Transverse colon (tissue), 4 donors: ENCODE measurements at places on chromosomes 11 and 22. TPM values are rescaled to one million over a fixed set of nuclear protein-coding genes. Genes with fewer than 3 reads are reported as not detected.

CSRP3 gene
- total RNA-seq = not detected

HTR3B gene
- total RNA-seq = 0.14 TPM

DRICH1 gene
- 0.82 TPM for total RNA-seq

CASP1 gene
- 41.9 TPM for total RNA-seq

DNA sequence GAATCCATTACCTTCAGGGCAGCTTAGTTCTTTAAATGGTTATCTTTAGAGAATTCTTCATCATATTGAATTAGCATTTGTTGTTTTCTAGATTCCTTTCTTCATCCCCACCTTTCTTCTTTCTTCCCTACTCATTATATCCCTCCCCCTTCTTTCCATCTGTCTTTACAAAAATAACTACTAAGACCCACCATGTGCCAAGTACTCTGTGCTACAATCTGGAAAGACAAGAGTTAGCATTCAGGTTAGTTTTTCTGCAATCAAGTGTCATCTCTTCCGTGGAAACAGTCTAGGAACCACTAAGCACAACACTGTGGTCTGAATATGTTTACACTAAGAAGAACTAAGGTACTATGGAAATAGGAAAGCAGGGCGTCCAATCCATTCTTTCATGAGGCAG is 897.4 kb upstream of the TENM4 start:
- no peak for DNase-seq

DNA sequence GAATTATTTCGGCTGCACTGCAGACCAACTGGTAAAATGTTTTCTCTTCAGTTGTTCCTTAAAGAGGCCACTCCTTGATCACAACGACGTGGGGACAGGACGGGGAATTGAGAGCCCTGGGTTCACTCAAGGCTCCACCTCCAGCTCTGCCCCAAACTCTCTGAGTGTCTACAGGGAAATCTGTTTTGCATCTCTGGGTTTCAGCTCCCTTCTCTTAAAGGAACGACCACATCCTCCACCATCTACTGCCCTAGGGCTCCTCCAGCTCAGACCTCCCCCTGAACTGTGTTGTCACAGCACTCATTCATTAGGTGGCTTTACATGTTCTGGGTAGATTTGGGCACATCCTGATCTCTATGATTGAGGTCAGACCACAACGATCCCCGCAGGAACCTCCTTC is 5.1 kb upstream of the PPFIA1 start:
- no peak for DNase-seq

- DNase-seq = peak; percentile 24
Observed at GRCh38 chr11:61963016-61963281, 4.5 kb downstream of the FTH1 start.

DNA sequence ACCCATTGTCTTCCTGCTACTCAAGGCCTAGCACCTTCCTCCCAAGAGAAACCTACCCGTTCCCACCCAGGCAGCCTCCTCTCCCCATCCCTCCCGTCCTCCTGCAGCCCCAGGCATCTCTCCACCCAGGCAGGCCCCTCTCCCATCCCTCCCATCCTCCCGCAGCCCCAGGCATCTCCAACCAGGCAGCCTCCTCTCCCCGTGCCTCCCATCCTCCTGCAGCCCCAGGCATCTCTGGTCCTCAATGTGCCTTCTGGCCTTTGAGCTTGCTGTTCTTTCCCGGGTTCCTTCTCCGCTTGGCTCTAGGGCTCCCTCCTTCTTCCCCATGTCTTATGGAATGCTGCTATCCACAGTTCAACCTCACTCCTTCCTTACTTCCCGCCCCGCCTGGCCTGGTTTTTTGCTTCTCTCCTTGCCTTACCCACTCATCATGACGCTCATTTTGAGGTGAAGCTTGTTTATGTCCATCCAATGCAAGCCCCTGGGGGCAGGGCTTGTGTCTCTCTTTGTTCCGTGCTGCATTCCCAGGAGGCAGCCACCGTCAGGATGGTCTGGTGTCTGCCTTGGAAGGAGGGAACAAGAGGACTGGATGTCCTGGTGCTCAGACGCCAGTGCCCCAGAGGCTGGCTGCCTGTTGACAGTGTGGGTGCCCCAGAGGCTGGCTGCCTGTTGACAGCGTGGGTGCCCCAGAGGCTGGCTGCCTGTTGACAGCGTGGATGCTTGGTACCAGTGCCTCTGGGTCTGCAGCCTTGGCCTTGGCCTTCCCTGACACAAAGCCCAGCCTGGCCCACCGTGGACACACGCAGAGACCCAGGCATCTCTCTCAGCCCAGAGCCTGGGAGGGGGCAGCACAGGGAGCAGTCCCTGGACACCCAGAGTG is 815.7 kb downstream of the BRD1 start:
- no peak for DNase-seq

GRCh38 chr22:38656256-38657044 is at the start of the genes CBY1 and FAM227A:
TSS of gene CBY1 (plus strand) at chr22:38656638. CDS start at chr22:38668055, 11,417 bp downstream.
TSS of gene FAM227A (minus strand) at chr22:38656392. CDS start at chr22:38650168, 6,224 bp downstream.
- DNase-seq = peak; percentile 89

DNA sequence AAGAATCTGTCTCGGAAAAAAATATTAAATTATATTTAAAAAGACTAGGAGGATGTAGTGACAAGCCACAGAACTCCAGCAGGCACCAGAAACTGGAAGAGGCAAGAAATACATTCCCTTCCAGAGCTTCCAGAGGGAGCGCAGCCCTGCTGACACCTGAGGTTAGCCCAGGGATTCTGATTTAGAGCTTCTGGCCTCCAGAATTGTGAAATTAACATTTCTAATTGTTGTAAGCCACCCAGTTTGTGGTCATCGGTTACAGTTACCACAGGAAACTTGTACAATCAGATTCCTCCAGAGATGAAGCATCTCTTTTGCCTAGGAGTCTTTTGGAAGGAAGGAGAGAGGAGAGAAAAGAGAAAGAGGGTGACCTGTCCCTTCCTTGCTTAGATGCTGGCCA is 6.4 kb upstream of the UBASH3B start:
- no peak for DNase-seq

DNA sequence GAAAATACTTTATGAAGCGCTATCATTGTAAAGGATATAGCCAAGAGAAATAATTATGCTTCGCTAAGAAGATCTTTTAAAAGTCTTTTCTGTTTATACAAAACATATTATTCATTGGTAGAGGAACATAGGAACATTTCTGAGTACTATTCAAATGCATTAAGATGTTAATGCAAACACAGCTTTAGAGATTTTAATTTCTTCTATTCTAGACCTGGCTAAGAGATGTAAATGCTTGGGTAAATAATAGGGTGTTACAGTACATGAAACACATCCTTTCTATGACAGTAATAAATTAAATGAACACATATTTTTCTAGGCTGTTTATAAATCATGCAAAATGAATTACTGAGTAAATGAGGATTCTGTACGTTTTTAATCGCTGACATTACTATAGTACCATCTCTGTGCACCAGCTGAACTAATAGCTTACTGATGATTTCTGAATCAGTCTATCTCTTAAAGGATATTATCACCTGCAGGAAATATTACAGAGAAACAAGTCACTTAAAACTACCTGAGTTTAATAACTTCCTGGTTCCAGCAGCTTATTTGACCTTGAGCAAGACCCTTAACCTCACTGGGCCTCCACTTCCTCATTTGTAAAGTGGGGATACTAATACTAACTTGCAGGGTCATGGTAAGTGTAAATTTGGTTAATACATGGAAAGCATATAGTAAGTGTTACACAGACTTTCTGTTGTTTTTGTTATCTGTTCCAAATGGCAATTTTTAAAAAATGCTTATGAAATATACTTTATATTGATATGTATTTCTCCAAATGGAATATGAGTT is 344.9 kb downstream of the DYNC2H1 start:
- no peak for DNase-seq

- DNase-seq = no peak
Observed at GRCh38 chr11:118283756-118284350, 19.8 kb upstream of the MPZL2 start.

DNA sequence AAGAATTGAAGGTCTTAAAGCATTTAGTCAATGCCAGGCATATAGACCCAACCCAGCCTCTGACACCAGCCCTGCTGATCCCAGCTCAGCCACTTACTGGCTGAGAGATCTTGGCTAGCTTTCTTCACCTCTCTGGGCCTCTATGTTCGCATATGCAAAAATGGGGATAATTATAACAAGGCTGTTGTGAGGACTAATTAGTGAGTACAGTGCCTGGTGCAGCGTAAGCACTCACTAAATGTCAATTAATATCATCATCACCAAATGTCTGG is 10.5 kb downstream of the CHST1 start:
- no peak for DNase-seq

DNA sequence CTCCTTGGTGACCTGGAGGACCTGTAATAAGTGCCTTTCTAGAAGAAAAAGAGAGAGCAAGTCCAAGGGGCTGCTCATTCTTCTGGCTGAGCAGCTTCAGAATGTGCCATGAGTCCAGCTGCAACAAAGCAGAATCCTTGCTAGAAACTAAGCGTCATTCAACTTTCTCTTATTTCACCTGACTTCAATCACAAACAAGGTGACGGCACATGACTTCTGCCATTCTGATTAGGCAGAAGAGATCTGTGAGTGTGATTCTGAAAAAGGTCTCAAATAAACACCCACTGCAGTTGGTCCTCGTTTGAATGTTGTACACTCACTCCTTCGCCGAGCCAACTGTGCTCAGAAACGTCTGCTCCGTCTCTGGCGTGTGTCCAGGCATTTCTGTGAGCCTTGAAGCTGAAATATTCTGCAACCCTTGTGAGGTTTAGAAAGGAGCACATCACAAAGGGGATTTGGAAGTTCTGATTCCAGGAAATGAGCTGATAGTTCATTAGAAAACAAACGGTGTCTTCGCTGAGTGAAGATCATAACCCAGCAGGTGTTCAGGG is 623.8 kb upstream of the KIRREL3 start:
- DNase-seq = no peak

DNA sequence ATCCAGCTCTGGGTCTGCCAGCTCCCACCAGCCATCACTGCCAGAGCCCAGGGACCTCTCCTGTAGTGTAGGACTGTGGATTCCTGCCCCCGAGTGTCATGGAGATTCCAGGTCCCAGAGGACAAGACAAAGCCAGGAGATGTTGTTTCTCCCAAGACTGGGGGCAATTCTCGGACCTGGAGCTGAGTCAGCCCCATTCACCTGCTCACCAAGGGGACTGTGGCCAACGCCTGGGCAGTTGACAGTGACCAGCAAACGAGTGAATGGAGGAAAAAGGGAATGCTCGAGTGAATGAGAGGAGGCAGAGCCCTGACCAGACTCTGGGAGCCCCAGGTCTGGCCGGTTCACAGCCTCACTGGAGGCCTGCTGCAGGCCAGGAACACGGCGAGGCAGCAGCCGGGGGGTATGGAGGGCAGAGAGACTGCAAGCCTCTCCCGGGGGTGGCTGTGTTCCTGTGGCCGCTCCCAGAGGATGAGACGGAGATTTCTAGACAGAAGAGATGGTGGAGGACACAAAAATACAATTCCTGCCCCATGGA is 61.3 kb upstream of the PRR5 start:
- no peak for DNase-seq

- DNase-seq = no peak
Observed at GRCh38 chr11:114092953-114093352, 33.4 kb downstream of the ZBTB16 start.

GRCh38 chr11:10927538-10927937 is 69.7 kb upstream of the ZBED5 start:
- peak; percentile 55 for DNase-seq

- DNase-seq = peak; percentile 72
Observed at GRCh38 chr22:22558972-22559603, at the start of gene PRAME. TSS of gene PRAME (minus strand) at chr22:22559265. CDS start at chr22:22556832, 2,433 bp downstream.

GRCh38 chr11:63939397-63939891 is 642 bp downstream of the NAA40 start:
- peak; percentile 26 for DNase-seq

GRCh38 chr22:18087350-18087855 is 9.6 kb downstream of the PEX26 start:
- DNase-seq = no peak

GRCh38 chr22:43654271-43654670 is 157.8 kb downstream of the EFCAB6 start:
- no peak for DNase-seq
